ENCODE measurements at places on chromosomes 4 and X.

- DNase-seq: no peak
These were observed 81.3 kb upstream of the LIMCH1 start for GRCh38 chr4:41456559-41457101.

DNA sequence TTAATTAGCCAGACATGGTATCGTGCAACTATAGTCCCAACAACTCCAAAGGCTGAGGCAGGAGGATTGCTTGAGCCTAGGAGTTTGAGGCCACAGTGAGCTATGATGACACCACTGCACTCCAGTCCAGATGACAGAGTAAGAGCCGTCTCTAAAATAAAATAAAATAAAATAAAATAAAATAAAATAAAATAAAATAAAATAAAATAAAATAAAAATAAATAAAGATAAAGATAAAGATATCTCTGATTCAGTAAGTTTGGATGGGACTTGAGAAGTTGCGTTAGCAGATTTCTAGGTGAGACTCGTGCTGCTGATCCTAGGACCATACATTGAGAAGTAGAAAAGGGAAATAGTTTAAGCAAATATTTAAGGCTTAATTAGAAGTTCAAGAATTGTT is 254.8 kb upstream of the FAM241A start:
- no peak for DNase-seq

DNA sequence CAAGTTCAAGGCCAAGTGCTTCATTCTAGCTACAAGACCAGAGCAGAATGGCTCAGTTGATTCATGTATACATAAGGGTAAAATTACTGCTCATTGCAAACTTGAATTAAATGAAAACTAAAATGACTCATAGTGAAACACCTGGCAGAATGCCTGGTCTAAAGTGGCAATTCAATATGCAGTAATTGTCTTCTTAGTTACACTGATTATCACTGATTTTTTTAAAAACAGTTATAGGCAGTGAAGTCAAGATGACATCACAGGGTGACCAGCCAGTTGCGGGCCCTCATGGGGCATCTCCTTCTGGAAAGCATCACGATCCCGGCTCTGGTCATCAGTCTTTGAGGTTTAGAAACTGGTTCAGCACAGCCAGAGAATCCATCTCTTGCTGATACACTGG is 154.2 kb downstream of the RAB28 start:
- DNase-seq: no peak

DNA sequence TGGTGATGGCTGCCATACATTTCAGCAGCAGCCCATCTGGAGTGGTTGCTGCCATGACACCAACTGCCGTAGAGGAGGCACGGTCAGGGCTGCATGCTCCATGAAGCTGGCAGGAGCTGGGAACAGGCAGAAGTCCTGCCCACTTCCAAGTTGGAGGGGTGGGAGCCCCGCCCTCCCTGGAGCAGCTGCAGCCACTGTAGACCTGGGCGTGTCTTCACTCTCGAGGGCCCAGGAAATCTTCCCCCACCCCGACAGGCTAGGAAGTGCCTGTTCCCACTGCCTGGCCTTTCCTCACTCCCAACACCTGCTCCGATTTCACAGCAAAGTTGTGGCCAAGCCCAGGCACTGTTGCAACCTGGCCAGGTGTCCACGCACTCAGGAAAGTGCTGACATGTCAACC is 42.3 kb downstream of the NALF2 start:
- no peak for DNase-seq

GRCh38 chr4:119207051-119207450 is 5.5 kb upstream of the USP53 start:
- no peak for DNase-seq

GRCh38 chrX:68878977-68879645 is 50.3 kb downstream of the EFNB1 start:
- DNase-seq: no peak

- DNase-seq: no peak
These were observed 229.3 kb downstream of the IDS start for GRCh38 chrX:149275836-149276235.

GRCh38 chr4:48307528-48307927 is 33.8 kb upstream of the SLAIN2 start:
- no peak for DNase-seq

- no peak for DNase-seq
These were observed 12.6 kb downstream of the DCLK2 start for GRCh38 chr4:150090836-150091235.

GRCh38 chr4:90960433-90960832 is 833.2 kb downstream of the CCSER1 start:
- no peak for DNase-seq

DNA sequence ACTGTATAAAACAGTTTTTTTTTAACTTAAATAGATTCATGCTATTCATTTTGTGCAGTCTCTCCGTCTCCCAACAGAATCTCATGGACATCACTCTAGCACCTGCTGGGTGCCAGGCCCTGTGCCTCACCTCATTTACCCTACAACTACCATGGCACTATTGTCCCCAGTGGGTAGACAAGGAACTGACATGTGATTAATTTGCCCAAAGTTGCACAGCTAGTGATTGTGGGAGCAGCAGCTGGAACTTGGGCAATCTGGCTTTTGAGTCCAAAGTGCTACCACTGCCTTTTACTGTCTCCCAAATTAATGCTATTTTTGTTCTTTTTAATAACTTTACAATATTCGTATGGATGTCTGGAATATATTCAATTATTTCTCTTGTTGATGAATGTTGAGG is 11.2 kb upstream of the PGRMC2 start:
- no peak for DNase-seq

DNA sequence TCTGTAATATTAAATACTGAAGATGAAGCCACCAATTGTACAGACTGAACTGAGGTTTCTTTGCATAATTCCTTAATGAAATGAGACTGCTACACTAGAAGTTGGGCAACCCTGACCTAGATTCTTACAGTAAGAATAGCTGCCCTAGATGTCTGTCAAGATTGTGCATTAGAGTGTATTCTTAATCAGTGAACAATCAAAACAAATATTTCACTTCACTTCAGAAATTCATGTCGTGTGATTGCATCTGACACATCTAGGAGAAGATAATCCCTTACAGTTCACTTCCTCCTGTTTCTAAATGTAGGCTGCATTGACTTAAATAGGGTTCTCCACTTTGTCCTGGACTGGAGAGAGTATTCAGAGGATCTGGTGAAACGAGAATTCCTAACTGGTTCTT is 283.1 kb downstream of the HNRNPD start:
- no peak for DNase-seq

- no peak for DNase-seq
These were observed 80.3 kb upstream of the LSM6 start for GRCh38 chr4:146095091-146095690.

- peak; percentile 34 for DNase-seq
These were observed 815 bp downstream of the EIF4E start for GRCh38 chr4:98928131-98928504.

DNA sequence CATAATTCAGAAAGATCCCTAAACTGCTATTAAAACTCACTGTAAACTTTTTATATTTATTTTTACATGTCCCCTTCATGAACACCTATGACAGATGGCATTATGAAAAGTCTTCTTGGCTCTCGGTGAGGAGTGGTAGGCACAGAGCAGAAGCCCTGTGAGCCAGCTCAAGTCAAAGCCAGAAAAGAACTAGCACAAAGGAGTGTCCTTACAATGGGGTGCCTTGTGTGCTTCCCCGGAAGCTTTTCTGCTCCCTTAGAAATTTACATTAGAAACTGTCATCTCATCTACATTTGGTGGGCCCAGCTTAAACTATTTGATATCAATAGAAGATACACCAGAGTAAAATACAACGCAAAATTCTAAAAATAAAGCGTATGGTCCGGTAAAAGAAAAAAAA is 135.7 kb upstream of the MAP3K15 start:
- DNase-seq: no peak

DNA sequence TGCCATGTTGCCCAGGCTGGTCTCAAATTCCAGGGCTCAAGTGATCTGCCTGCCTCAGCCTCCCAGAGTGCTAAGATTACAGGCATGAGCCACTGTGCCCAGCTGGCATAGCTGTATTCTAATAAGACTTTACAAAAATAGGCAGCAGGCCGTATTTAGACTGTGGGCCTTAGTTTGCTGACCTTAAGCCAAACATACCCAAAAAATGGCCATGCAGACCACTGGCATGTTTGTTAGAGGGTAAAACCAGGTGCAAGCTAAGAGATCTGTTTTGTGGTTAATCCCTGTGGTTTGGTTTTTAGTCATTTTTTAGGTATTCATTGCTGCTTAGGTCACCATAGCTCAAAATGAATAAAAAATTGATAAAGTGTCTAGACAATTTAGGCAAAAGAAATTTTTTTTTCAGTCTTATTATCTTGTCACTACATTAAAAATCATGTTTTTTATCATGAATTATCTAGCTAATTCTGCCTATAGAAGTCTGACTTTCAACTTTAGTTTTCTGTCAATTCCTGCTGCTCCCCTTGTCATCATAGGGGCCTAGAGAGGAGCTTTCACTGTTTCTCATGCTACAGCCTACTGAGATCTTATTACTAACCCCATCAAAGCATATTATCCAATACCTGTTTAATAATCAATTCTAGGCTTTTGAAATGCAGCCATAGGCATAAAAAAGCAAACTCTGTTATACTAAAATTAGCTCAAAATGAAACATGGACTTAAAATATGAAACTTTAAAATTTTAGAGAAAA is 7.5 kb upstream of the SPINK2 start:
- DNase-seq: no peak

DNA sequence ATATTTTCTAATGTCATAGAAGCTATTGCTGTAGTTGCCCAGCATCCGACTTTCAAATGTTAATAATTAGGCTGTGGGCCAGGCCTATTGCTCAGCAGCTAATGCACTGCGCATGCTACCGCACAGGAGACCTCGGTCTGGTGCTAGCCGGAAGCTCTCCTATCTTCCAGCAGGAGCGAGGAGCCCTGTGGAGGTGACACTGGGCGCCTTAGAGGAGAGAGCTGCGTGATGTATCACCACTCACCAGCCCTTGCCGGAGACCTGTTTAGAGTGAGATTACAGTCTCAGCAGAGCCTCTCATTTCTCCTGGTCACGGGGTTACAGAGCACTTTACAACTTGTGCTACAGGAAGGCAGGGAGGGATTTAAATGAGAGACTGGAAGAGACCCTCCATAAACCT is 31.1 kb upstream of the MID1IP1 start:
- no peak for DNase-seq

- no peak for DNase-seq
These were observed 4.9 kb upstream of the HAUS7 start for GRCh38 chrX:153475271-153475670.

DNA sequence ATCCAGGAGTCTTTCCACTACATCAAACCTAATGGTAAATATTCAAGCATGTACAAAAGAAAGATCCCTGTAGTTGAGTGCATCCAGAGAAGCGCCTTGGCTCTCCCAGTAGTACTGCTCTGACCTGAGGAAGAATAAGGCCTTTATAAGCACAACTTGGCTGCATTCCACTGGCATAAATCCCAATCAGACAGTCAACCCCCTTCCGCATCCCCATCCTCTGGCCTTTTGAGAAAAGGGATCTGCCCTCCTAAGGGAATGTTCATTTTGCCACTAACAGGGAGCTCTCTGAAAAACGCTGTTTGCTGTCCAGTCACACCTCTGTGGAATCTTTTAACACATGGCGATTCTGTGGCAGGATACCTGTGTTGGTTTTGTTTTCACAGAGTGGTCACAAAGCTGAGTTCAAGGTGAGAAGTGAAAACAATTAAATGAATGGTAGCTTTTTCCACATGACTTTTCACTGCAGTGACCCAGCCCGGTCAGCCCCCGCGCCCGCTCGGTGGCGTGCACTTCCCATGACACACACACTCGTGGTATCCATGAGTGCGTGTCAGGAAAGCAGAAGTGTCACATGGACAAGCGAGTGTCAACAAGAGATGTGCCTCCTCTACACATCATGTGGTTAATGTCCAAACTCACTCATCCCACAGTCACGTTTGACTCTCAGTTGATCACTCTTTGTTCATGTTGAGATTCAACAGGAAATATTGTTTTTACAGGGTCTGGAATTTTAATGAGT is 112.2 kb upstream of the ENPP6 start:
- no peak for DNase-seq

GRCh38 chr4:26233350-26233749 is 87.5 kb upstream of the RBPJ start:
- no peak for DNase-seq

- DNase-seq: no peak
These were observed 967.7 kb downstream of the PCDH7 start for GRCh38 chr4:31687717-31688342.

- DNase-seq: no peak
These were observed 54.7 kb downstream of the AFF2 start for GRCh38 chrX:148555101-148555500.

DNA sequence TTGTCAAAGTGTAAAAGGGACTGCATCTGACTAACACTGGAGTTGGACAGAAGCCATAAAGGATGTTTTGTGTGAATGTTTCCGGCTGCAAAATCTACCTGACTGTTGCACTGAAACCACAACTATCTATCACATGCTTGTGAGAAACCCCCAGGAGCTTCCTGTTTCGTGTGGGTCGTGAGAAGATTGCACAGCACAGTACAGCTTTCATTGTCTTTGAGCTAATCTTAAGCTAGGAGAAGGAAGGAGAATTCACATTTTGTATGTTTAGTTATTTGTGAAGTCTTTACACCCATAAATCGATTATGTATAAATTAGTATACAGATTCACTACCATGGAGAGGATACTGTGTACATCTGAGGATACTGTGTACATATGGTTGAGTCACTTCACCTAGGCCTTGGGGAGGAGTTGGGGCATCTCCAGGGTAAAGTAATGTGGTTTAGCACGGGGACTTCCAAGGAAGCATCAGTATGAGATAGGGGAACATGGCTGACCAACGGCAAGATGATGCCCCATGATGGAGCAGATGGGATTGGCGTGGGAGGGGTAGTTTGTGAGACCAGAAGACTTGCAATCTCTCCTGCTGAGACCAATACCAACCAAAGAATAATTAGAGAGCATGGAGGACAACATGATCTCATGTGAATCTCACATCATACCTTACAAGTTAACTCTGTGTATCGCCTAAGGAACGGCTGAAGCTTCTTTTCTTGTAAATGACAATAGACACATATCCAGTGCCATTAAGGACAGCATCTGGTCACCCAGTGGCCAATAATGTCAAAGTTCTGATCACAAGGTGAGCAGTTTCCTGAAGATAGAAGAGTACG is 43.1 kb upstream of the FAM9C start:
- DNase-seq: peak; percentile 40

- DNase-seq: peak; percentile 5
These were observed at the start of gene SORCS2 for GRCh38 chr4:7192252-7193029. Gene SORCS2 (plus strand): TSS chr4:7192538.

- DNase-seq: no peak
These were observed 5.6 kb upstream of the CT47C1 start for GRCh38 chrX:119067023-119067739.

DNA sequence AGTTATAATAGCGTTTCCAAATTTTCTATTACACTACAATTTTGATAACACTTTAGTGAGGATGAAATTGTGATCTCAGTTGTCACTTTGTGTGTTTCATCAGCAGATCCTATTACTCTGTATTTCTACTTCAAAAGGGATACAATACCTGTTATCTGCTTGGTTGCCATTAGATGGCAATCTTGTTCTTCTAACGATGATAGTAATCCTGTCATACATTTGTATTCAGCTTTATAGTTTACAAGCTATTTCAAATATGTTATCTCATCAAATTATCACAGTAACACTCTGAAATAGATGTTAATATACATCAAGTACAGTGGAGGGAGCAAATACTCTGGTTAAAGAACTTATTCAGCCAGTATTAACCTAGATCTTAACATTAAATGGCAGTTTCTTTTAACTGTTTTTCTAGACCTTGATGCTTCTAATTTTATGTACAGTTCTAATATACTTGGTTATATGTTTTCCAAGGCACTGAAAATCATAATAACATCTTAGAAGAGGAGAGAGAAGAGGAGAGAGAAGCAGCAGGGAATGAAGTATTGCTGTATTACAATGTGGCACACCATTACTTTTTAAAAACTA is 292.0 kb downstream of the CCSER1 start:
- DNase-seq: no peak

GRCh38 chrX:153631907-153632594 is 15.0 kb upstream of the DUSP9 start:
- DNase-seq: no peak
